ENCODE measurements at places on chromosomes 5 and 9.

- no peak for DNase-seq
These were observed 206.7 kb downstream of the FAM114A2 start for GRCh38 chr5:153831973-153832372.

DNA sequence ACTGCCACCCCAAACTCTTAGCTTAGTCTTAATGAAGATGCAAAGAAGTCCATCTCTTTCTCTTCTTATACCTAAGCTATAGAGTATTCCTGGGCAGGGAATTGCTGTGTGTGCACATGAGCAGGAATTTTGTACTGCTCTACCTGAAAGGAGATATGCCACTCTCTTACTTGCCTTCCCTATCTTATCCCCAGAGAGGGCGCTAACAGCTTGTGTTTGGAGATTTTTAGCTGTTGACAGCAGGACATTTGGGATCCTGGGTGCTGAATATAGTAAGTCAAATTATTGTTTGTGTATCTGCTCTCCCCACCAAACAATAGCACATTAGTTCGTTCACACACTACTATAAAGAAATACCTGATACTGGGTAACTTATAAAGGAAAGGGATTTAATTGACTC lies 159.5 kb downstream of the GABRG2 start:
- no peak for DNase-seq

DNA sequence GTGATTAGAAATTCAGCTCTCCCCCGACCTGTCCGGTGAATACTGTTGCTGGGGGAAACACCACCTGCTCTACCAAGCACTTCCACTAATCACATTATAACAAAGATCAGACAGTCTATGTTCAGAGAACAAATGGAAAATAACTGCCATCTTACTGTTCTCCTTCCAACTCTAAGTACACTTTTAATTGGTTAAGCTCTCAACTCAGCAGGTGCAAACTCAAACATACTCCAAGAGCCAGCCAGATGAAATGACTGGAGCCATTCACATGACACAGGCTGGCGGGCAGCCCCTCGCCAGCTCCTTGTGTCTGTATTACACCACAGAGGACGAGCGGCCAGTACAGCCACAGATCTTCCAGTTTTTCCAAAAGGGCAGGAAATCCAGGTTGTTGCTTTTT lies 16.1 kb downstream of the LIFR start:
- DNase-seq: no peak

DNA sequence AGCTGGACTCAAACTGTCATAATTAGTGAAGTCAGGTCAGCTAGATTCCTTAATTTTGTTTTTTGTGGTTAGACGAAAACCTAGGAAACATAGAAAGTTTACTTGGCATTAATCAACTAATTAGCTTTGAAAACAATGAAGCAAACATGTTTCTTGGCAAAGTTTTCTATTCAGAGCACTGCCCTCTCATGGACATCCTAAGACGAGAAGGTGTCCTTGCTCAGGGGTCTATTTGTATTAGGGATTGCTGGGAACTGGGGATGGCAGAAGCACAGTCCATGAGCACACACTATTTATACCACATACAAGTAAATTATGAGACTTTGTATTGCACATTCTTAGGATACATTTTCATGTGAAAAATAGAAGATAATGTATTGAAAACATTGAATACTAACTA lies 49.7 kb downstream of the POC5 start:
- no peak for DNase-seq

GRCh38 chr9:119601632-119602031 lies 232.4 kb upstream of the BRINP1 start:
- DNase-seq: no peak

GRCh38 chr5:13994621-13995253 lies 50.2 kb upstream of the DNAH5 start:
- no peak for DNase-seq

DNA sequence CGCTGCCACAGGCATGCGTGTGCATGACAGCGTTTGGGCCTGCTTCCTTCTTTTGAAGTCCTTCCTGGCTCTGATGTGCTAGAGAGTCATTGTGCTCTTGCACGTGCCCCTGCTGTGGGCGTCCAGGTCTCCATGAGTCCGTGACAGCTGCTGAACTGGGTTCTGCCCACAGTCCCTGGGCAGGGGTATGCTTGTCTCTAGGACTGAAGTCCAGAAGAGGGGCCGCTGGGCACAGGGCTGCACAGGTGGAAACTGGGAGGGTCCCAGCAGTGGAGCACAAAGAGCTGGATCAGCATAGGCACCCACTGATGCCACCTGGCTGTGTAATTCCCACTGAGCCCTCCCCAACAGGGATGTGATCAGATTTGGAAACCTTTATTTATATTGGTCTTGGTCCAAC lies 169.4 kb downstream of the IRX2 start:
- no peak for DNase-seq

DNA sequence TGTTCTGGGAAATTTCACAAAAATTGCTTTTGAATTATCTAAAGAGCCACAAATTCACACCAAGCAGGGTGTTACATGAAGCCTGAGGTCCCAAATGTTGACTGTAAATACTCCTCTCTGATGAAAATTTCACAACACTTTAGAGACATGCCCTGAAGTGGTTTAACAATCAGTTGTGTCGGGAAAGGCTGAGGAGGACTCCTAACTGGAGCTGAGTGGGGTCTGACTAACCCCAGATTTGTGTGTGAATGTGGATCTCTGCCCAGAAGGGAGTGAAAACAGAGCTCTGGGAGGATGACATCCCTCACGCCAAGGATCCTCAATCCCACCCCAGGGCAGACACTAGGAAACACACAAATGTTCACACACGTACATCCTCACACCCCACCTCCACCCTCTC lies 31.1 kb upstream of the GRXCR2 start:
- DNase-seq: no peak

GRCh38 chr9:19022206-19022605 lies 10.8 kb downstream of the SAXO1 start:
- DNase-seq: no peak

DNA sequence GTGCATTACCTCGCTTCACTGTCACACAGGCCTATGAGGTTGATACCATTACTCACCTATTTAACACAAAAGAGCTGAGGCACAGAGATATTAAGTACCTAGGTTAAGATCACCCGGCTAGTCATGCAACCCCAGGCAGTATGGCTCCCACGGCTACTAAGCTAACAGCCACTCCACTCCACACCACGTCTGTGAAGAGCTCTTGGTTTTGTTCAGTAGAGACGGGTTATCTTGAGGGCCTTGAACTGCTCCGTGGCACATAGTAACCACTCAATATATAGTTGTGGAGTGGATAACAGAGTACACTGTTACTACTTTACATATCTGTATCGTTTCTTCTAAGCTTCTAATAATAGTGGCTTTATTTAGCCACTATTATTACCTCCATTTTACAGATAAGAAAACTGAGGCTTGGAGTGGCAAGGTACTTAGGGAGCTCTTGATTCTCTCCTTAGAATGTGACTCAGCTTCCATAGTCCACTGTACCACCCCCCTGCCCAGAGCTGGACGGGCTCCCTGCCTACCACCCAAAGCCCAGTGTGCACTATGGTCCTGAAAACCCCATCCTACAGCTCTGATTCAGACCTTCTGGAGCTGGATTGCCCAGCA lies 1.0 kb upstream of the CORO2A start:
- no peak for DNase-seq

Measured in right renal pelvis (tissue), 4 donors.